Spinal cord (tissue), 10 donors: ENCODE measurements at places on chromosomes 16 and 17. TPM values are rescaled to one million over a fixed set of nuclear protein-coding genes. Genes with fewer than 3 reads are reported as not detected.

Gene GH2
- total RNA-seq = 0.44 TPM

Gene NT5C3B
- total RNA-seq = 74.0 TPM

Gene CYGB
- 14.3 TPM for total RNA-seq

Gene SEZ6
- 17.1 TPM for total RNA-seq

Gene PPP1R1B
- total RNA-seq = 16.5 TPM

Gene CTRB1
- not detected for total RNA-seq

Gene CES5A
- 0.11 TPM for total RNA-seq

Gene LPCAT2
- total RNA-seq = 33.6 TPM

Gene FSCN2
- total RNA-seq = 0.89 TPM

Gene NUPR1
- total RNA-seq = 54.2 TPM

Gene MAP2K6
- total RNA-seq = 32.5 TPM

Gene KCNH6
- total RNA-seq = 0.22 TPM

Gene SOST
- total RNA-seq = 0.17 TPM

Gene BRIP1
- total RNA-seq = 7.9 TPM

Gene KRTAP9-8
- total RNA-seq = not detected

Gene KRTAP4-5
- total RNA-seq = not detected

Gene TBX21
- total RNA-seq = 0.20 TPM

Gene EXOC3L1
- total RNA-seq = 2.3 TPM

Gene MGAT5B
- 18.1 TPM for total RNA-seq

Gene HBA2
- 3,649 TPM for total RNA-seq

Gene RTN4RL1
- 5.6 TPM for total RNA-seq

Gene GRAPL
- 2.1 TPM for total RNA-seq

Gene TEKT1
- 2.9 TPM for total RNA-seq

Gene SAMD14
- total RNA-seq = 13.2 TPM

Gene P2RX5
- 6.0 TPM for total RNA-seq

Gene GNG13
- 0.30 TPM for total RNA-seq

Gene LRRC45
- total RNA-seq = 8.2 TPM

Gene HAPSTR1
- total RNA-seq = 87.0 TPM

Gene PSKH1
- total RNA-seq = 8.7 TPM

Gene IFT20
- 44.6 TPM for total RNA-seq

Gene PIP4K2B
- total RNA-seq = 66.1 TPM

Gene CCL1
- not detected for total RNA-seq

Gene KRT25
- not detected for total RNA-seq

Gene CD79B
- 1.1 TPM for total RNA-seq

Gene FZD2
- 7.4 TPM for total RNA-seq

Gene GAST
- not detected for total RNA-seq

Gene CSHL1
- not detected for total RNA-seq

Gene KRTAP2-3
- not detected for total RNA-seq
